ENCODE measurements at places on chromosomes 2 and 18.

- DNase-seq, result no peak
These were observed 42.3 kb downstream of the TTC21B start for GRCh38 chr2:165911231-165911630.

DNA sequence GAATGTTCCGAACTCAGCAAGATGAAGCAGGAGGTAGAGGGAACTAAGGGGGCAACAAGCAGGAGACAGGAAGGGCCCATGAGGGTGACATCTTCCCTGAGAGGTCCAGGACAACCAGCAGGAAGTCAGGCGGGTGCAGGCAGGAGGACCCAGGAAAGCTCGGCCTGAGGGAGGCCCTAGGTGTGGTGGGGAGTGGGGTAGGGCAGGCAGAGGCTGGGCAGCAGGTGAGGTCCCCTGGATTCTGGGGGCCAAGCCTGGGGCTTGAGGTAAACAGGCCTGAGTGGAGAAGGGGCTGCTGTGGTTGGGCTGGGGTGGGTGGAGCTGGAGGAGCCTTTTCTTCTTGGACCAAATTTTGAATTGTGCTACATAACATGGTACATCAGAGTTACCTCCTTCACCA lies 4.1 kb upstream of the ALPG start:
- DNase-seq, result no peak

- DNase-seq, result no peak
These were observed 5.9 kb upstream of the IMPACT start for GRCh38 chr18:24420551-24420950.

DNA sequence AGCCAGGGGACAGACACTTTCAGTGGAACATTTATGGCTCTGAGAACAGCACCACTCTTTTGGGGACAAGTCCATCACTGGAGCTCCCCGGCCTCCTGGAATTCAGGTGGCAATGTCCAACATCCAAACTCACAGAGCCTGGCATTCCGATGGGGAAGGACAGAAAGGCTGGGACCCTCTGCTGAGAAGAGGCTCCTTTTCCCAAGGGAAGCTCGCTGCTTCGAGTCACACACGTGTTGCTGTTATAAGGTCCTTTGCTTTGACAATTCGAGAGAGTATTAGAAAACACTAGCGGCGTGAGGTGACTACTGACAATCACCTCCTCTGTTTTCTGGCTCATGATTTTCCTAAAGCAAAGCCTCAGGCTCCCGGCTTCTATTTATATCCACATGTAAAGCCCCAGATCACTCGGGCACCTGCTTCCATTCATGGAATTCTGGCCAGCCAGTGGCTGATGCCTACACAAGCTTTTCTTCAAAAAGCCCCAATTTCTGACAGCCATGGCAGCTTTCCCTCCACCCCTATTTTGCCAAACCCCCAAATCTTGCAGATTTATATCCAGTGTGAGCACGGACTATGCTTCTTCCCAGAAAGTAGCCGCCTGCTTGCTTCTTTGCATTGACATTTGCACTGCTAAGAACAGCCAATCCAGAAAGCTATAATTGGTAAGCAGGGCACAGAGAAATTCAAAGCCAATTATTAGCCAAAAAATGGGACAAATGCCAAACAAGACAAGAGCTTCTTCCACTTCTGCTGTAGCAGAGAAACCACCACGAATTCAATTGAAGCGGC lies 67.3 kb downstream of the NDUFA10 start:
- no peak for DNase-seq

DNA sequence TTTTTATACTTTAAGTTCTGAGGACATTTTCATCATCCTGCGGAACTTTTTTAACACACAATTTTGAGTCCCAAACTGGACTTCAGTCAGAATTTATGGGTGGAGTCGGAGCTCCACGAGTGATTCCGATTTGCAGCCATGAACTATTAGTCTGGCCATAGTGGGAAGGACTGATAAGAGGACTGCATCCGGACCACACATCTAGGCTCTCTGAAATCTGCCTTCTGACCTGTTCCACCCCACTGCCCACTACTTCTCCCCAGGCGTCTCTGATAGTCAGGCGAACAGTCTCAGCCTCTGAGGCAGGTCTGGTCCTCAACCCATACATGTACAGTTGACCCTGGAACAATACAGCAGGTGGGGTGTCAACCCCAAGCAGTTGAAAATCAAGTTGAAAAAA lies 5.2 kb downstream of the MRPL35 start:
- no peak for DNase-seq

- no peak for DNase-seq
These were observed 157.4 kb downstream of the AFF3 start for GRCh38 chr2:99984799-99985515.

- no peak for DNase-seq
These were observed 70.0 kb upstream of the ATP5MC3 start for GRCh38 chr2:175251425-175252041.

- no peak for DNase-seq
These were observed 709.1 kb upstream of the CHAC2 start for GRCh38 chr2:53058526-53058925.

DNA sequence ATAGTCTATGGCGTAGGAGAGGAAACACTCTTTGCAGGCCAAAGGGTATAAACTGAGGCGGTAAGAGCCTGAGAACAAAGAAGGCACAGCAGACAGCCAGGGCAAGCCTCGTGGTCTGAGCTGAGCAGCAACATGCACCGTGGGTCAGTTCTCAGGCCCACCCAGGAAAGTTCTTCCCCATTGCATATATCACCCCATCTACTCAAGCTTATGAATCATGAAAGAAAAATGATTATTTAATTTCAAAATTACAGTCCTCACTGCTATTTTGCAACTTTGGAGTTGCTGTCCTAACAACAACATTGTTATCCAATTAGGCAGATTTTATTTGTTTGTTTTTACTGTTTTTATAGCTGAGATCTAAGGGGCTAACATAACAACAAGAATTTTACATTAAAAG lies 54.7 kb upstream of the RIOK3 start:
- no peak for DNase-seq

DNA sequence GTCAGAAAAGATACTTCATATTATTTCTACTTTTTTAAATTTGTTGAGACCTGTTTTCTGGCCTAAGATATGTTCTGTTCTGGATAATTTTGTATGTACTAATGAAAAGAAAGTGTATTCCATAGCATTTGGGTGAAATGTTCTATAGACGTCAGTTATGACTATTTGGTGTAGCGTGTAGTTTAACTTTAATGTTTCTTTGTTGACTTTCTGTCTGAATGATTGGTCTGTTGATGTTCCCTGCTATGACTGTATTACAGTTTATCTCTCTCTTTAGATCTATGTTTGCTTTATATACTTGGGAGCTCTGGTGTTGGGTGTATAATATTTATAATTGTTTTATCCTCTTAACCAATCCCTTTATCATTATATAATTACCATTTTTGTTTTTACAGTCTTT lies 352.4 kb downstream of the PTPRM start:
- no peak for DNase-seq

- DNase-seq, result no peak
These were observed 1.5 kb downstream of the DLX2 start for GRCh38 chr2:172100935-172101820.

DNA sequence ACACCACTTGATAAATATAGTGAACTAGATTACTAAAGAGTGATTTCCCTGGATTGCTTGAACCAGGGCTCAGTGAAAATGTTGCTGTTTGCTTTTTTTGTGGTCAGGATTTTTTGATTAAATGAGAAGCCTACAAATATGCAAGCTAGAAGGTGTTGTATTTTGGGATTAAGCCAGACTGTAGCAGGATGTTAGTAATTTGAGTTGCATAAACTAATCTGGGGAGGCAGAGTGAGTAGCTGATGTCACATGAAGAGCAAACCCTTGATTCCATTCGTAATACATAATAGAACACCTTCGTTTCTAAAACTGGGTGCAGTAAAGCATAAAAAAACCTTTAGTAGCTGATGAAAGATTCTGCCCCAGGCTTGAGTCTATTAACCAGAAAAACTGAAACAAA lies 32.0 kb downstream of the NEDD4L start:
- DNase-seq, result no peak

GRCh38 chr18:36066686-36067054 lies 689 bp downstream of the RPRD1A start:
- DNase-seq, result no peak

DNA sequence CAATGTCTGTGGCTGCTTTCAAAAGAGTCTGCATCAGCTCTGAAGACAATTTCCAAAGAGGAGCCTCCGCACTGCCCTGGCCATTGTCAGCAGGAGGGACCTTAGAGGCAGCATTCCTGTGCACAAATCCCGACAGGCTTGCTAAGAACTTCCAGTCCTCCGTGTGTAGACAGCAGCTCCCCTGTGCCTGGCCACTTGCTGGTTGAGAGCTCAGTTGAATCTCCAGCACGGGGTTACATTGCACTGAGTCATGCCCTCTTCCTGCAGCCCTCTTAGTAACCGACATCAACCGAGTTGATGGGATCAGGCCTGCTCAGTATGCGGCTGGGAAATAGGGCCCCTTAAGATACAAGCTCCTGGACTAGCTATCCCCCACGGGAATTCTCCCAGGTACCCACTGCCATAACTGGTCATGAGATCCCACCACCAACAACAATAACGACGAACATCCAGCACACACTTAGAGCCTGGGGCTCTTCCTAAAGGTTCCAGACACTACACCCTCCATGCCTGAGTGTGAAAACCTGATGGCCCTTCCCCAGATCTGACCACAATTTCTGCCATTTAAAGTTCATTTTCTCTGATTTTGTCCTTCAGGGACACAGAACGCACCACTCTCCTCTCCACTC lies 12.0 kb downstream of the ATP6V1B1 start:
- DNase-seq, result no peak

- no peak for DNase-seq
These were observed 84.7 kb downstream of the POLR1A start for GRCh38 chr2:86020984-86021383.

- DNase-seq, result no peak
These were observed 207.1 kb downstream of the TDRD15 start for GRCh38 chr2:21330786-21331391.

DNA sequence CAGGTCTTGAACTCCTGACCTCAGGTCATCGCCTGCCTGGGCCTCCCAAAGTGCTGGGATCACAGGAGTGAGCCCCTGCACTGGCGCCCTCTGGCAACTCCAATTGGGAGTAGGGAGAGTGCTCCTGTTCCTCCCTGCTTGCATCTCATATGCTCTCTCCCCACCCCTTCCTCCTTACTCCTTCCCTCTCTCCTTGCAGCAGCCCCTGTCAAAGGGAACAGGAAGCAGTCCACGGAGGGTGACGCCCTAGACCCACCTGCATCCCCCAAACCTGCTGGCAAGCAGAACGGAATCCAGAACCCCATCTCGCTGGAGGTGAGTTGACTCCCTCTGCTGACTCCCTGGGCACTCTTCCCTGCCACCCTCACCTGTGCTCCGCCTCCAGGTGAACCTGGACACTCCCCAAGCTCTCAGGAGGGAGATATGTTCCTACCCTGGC lies 10.7 kb downstream of the ARID5A start:
- no peak for DNase-seq

DNA sequence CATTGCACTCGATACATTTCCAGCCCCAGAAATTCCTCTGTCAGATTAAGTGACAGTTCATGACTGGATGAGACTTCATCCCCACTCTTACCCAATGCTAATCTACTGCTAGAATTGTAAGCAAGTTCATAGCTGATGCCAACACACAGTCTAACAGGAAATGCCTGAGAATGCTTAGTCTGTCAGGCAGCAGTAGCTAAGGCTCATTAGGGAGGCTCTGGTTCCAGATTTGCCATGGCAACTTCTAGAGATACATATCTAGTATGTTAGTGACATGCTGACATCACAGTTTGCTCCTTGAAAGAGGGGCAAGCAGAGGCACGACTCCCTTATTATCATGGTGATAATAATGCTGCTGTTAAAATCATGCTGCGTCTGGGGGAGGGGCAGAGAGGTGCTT lies 198.4 kb downstream of the RBM43 start:
- no peak for DNase-seq

DNA sequence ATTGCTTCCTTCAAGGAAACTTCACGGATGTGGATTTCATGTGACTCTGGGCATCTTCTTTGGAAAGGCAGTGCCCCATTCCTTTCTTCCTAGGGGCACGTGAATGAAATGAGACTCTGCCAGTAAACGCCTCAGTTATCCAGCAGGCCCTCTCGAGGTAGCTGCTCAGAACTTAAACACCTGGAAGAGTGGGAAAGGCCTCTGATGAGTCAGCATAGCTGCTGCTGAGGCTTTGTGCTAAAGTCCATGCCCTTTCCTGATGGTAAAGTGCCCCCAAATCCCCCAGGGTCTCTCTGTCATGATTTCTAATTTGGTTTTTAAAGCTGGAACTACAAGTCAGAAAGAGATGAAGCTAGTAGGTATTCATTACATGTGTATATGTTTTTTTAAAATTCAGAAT lies 3.8 kb downstream of the SLC1A4 start:
- no peak for DNase-seq

GRCh38 chr2:61928826-61929461 lies 23.5 kb downstream of the COMMD1 start:
- DNase-seq, result no peak

GRCh38 chr18:46362533-46362932 lies 258.3 kb downstream of the HAUS1 start:
- no peak for DNase-seq

DNA sequence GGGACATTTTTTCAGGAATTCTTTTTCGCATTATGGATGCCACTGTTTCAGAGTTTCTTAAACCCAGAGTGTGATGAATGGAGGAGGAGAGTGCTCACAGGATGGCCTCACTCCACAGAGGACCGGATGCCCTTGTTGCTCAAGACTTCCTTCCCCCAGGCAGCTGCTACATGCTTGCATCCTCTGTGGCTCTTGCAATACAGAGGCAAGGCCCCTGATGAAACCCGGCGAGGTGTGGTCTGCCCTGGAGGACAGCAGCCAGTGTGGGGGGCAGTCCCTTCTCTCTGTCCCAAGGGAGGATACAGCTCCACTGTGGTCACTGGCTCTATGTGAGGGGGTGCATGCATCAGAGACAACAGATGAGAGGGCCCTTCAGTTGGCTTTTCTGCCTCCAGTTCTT lies 109.6 kb downstream of the SH3RF3 start:
- DNase-seq, result no peak

- DNase-seq, result no peak
These were observed 33.7 kb downstream of the LANCL1 start for GRCh38 chr2:210442878-210443277.

GRCh38 chr2:14306268-14306861 lies 326.2 kb upstream of the LRATD1 start:
- DNase-seq, result no peak

DNA sequence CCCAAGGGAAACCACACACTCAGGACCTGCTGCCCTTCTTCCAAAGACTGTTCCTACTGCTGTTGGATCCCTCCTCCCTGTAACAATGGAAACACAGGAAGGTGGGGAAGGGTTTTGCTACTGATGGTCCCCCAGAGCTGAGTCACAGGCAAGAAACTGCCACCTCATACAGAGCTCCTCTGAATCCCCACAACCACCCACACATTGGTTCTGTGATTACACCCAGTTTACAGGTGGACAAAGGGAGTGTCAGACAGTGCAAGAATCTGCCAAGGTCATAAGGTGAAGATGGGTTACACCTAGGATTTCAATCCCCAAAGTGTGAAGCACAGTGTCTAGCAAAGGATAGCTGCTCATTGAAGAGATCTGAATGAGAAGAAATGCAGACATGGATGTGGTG lies 141.7 kb upstream of the LMAN1 start:
- DNase-seq, result no peak

DNA sequence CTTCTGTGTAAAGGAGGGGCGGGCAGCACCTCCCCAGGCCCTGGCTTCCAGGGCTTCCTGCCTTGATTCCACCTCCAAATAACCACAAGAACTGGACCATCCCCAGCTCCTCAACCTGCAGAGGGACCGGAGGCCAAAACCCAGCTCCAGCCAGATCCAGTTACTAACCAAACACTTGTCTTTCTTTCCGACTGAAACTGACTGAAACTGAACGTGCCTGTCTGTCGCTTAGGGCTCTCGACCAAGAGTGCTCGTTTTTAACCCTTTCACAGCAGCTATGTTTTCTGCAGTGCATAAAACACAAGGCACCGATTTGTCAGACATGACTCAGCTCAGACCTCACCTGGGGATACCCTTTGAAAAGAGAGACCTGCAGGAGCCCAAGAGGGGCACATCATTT lies 249.9 kb upstream of the SIX2 start:
- DNase-seq, result no peak

Data from stimulated activated CD4-positive, alpha-beta T cell treated with anti-CD3 and anti-CD28 coated beads, TNF-alpha, amount 100 ng/mL, for 4 hours (primary cell).